ENCODE measurements at places on chromosomes 5 and 9. TPM values are rescaled to one million over a fixed set of nuclear protein-coding genes. Genes with fewer than 3 reads are reported as not detected.

GRCh38 chr9:135157856-135158563, 70.5 kb downstream of the OLFM1 start:
- DNase-seq, result no peak
- H3K27ac ChIP-seq, result no peak overlapping the region
- H3K27me3 ChIP-seq, result peaks cover 20% of the 10 kb centered on the region
- no peaks in the 10 kb centered on the region for H3K4me1 ChIP-seq

- H3K27me3 ChIP-seq, result peaks cover 40% of the 10 kb centered on the region
- peaks cover 10% of the 10 kb centered on the region for H3K4me1 ChIP-seq
- H3K27ac ChIP-seq, result no peak overlapping the region
- no peaks in the 10 kb centered on the region for H3K36me3 ChIP-seq
- H3K4me3 ChIP-seq, result peak overlapping the region; percentile 41
Measured at GRCh38 chr9:69325409-69326212, 596 bp downstream of the ENTREP1 start.

GRCh38 chr5:115940080-115940810, 22.0 kb upstream of the LVRN start:
- H3K4me1 ChIP-seq, result no peaks in the 10 kb centered on the region
- peaks cover 6% of the 10 kb centered on the region for H3K27me3 ChIP-seq
- H3K27ac ChIP-seq, result no peak overlapping the region
- no peak overlapping the region for H3K4me3 ChIP-seq
- H3K36me3 ChIP-seq, result no peaks in the 10 kb centered on the region

Gene IRX2
- not detected for total RNA-seq

GRCh38 chr5:141402553-141403243, at the start of gene PCDHGA9:
Gene PCDHGA9, plus strand, starts transcription at chr5:141402778. Its CDS starts 175 bp downstream, at chr5:141402953.
- H3K36me3 ChIP-seq, result peaks cover 10% of the 10 kb centered on the region
- peak; percentile 45 for DNase-seq
- peaks cover 60% of the 10 kb centered on the region for H3K27me3 ChIP-seq
- peaks cover 5% of the 10 kb centered on the region for H3K4me1 ChIP-seq

Gene GABRA1
- not detected for total RNA-seq

Data from activated naive CD4-positive, alpha-beta T cell treated with anti-CD3 and anti-CD28 coated beads for 36 hours (primary cell).